ENCODE measurements at places on chromosomes 1 and 21.

GRCh38 chr1:24657781-24658180 lies 14.7 kb downstream of the SRRM1 start:
- DNase-seq, result no peak

DNA sequence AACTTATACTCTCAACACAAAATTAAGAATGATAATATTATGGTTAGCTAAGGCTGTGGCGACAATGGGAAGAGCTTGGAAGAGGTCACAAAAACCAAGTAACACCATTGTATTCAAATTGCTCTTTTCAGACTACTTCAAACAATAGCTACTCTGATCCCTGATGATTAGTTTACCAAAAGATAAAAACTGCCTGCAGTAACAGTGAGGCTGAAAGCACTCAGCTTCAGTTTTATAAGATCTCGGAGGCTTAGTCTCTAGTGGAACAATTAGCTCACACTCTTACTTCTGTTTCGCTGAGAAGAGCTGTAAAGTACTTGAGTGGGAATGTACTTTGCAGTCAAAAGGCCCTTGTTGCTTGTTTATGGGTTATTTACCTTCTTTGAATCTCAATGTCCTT lies 278.5 kb downstream of the LRRC7 start:
- DNase-seq, result no peak

- no peak for DNase-seq
Measured at GRCh38 chr1:179925922-179926849, 28.4 kb upstream of the CEP350 start.

DNA sequence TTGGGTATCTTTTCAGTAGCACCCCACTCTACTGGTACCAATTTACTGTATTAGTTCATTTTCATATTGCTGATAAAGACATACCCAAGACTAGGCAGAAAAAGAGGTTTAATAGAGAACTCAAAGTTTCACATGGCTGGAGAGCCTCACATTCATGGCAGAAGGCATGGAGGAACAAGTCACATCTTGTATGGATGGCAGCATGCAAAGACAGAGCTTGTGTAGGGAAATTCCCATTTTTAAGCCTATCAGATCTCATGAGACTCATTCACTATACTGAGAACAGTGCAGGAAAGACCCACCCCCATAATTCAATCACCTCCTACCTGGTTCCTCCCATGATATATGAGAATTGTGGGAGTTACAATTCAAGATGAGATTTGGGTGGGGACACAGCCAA lies 878.6 kb upstream of the ADGRL4 start:
- no peak for DNase-seq

- no peak for DNase-seq
Measured at GRCh38 chr21:36415375-36415774, 30.2 kb downstream of the CHAF1B start.

GRCh38 chr1:25704267-25704691 lies 87.7 kb downstream of the MAN1C1 start:
- peak; percentile 45 for DNase-seq

DNA sequence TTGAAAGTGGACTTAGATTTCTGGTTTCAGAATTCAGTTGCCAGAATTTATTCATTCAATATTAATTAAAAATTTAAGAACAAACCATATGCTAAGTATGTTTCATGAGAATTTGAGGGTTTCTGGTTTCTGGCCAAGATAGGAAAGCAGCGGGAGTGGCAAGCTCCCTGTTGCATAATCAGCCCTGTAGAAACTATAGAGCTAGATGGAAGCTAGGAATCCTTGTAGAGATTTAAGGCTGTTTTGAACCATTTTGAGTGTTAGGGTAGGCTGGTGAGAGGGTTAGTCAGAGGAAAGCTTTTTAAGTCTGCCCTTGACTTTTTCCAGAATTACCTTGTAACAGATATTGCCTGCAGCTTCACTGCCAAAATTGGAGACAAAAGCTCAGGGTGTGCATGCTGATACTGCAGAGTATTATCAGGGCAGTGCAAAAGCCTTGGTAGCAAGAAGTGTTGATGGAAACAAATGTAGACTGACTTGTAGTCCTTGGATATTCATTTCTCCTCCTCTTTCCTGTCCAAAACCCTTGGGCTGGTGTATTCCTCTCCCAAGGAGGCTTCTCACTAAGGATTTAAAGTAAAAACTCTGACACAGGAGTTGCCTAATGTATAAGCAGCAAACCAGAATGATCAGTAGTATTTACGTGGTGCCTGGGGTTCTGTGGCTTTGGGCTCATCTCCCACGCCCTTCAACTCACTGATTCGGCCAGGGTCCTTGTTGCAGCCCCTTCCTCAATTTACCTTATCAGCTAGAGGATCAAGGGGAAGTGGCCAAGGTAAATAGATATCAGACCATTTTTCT lies 12.6 kb upstream of the GIPC2 start:
- no peak for DNase-seq

GRCh38 chr1:37265786-37266667 lies 208.4 kb upstream of the ZC3H12A start:
- no peak for DNase-seq

DNA sequence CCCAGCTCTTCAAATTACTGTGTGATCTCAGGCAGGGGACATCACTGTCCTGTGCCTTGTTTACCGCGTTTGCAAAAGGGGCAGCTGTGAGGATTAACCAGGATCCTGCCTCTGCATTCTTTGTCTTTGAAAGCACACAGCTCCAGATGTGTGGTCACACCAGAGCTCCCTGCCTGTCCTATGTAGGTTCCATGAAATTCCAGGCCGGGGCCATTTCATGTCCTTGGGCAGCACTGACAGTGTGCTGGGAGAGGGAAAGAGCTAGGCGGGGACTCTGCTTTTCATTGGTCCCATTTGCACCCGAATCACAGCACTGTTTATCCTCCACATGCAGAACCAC lies 42.2 kb upstream of the SELENON start:
- DNase-seq, result no peak

- no peak for DNase-seq
Measured at GRCh38 chr21:17051054-17051453, 461.8 kb upstream of the CXADR start.

GRCh38 chr1:229597877-229598276 lies 28.0 kb downstream of the TAF5L start:
- DNase-seq, result no peak

- DNase-seq, result no peak
Measured at GRCh38 chr1:119011116-119011515, 23.0 kb upstream of the TBX15 start.

DNA sequence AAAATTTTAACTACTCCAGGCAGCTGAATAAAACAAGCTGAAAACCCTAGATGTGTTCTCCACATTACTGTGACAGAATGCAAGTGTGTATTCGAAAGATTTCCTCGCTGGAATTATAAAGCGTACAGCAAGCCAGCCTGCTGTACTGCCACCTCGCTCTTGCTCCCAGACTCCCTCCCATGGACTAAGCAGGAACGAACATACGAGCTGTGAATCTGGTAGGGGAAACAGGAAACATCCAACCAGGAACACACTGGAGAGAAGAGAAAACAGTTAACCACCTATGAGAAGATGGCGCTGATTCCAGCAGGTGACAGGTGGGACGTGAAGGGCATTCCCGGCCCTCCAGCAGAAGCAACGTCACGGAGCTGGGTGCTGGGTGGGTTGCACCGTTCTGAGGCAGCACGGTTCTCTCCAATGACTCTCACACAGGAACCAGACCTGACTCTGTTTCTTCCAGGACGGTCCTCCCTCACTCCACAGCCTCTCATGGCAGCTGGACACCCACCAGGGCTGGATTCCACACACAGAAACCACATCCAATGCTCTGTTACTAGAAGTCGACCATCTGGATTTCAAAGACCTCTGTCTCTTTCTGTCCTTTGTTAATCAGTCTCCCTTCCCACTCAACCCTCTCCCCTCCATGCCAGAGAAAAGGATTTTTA lies 219.2 kb downstream of the RERE start:
- DNase-seq, result no peak

DNA sequence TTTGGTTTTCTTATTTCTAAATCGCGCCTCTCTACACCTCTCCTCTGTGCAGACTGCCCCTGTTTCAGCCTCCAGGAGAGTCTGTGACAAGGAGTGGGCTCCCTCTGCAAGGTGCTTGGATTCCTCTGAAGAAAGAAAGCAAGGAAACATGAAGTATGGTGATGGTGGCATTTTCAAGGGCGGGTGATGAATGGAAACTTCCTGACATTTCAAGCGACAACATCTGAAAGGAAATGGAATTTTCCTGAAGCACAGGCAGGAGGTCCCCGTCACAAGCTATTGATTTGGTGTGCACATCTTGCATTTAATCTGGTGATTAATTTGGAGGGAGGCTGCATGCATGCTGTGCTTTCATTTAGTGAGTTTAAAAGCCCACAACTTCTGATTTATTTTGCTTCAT lies 164.6 kb upstream of the FGGY start:
- DNase-seq, result no peak

DNA sequence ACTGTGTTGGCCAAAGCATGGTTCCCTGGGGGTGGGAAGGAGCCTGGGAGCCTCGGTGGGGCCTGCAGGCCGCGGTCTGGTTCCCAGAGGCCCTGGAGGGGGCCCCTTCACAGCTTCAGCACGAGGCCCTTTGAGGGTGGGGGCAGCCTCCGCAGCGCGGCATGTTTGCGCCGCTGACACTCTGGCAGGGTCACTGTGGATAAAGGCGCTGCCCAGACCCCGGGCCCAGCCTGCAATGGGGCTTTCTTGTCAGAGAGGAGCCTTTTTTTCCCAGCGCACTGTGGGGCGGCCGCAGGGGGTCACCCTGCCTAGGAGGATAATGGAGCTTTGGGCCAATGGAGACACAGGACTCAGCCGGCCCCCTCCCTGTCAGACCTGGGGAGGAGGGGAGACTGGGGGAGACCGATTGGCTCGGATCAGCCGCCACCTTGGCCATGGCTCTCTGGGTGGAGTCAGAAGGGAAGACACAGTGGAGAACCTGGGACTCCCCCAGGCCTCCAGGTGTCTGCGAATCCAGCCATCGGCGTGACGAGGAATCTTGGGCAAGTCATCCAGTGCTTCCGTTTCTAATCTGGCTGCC lies 26.0 kb downstream of the EPHB2 start:
- no peak for DNase-seq

DNA sequence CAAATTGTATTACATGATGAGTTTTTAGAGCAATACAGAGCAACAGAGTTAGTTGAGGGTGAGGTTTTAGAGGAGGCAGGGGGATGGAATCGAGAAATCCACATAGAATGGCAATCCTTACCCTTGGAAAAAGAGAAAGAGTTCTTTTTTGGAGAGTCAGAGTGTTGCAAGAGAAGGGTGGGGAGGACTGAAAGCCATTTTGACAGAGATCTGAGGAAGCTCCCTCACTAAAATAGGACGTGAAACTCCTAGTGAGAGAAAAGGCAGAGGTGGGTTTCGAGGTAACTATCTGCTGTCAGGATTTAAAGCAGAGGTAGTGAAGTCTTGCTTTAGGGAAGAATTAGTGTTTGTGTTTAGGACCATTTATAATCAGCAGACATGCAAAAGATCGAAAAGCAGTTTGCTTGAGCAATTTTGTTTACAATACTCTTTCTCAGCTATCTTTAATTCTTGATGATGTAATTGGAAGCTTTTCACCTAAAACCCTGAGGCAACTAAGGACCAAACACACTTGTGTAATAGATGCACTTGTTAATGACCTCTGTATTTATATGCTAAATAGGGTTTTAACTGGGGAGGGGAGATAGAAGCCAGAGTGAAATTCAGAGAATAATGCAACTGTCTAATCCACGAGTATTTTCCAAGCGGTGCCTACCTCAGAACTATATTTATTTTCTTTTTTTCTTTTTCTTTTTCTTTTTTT lies 20.0 kb downstream of the ADAMTS5 start:
- DNase-seq, result no peak

DNA sequence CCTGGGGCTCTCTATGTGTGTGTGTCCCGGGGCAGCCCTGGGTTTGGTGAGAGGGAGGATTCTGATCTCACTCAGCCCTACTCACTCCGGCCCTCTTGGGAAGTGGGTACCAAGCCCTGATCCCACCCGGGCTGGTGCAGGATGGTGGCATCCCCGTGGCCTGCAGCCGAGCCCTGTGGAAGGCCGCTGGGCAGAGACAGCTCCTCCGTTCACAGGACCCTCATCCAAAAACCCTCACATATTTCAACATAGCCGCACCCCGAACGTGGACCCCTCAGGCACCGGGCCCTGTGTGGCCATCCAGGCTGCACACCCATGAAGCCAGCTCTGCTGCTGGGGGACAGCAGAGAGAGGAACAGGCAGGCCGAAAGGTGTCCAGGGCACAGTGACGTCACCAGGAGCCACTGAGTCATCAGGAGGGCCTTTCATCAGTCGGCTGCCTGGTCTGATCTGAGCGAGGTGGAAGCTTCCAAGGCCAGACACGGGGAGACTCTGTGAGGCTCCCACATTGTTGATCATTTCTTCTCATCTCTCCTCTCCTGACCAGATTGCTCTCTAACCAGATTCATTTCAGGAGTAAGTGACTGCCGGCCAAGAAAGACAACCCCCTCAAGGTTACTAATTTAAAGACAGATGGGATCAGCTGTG lies 16.2 kb upstream of the GPR157 start:
- no peak for DNase-seq

DNA sequence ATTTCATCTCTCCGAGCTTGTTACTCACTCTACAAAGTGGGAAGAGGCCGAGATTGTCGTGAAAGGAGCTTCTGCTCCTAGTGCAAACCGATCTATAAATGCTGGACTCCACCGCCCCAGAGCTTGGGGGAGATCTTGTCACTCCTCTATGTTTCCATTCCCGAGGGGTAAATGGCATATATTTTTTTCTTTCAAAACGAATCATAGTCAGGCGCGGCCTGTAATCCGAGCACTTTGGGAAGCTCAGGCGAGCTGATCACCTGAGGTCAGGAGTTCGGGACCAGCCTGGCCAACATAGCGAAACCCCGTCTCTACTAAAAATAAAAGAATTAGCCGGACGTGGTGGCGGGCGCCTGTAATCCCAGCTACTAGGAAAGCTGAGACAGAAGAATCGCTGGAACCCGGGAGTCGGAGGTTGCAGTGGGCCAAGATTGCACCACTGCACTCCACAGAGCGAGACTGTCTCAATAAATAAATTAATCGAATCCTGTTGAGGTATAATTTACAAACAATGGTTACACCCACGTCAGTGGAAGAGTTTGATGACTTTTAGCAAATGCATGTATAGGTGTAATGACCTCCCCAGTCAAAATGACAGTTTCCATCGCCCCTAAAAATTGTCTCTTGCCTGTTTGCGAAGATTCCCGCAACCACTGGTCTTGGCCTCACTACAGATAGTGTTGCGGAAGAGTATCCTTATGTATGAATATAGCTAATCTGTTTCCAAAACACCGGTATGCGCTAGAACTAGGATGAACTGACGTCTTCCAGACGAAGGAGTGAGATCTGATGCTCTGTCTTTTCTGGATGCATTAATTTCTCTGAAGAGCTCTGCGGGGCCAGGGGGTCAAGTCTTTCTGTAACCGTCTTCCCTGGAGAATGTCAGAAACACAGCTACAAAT lies 840 bp upstream of the HEATR1 start:
- no peak for DNase-seq

GRCh38 chr1:81432654-81433109 lies 368.1 kb upstream of the ADGRL2 start:
- DNase-seq, result no peak

- DNase-seq, result no peak
Measured at GRCh38 chr1:6673816-6674398, 27.7 kb downstream of the DNAJC11 start.

GRCh38 chr1:100506217-100506616 lies 31.7 kb upstream of the GPR88 start:
- no peak for DNase-seq

All from CD4-positive, alpha-beta T cell treated with Interleukin-4 for 4 hours (primary cell).